ENCODE measurements at places on chromosomes 4 and X.

- no peak for DNase-seq
These were observed 36.6 kb downstream of the SAT1 start for GRCh38 chrX:23819385-23820234.

DNA sequence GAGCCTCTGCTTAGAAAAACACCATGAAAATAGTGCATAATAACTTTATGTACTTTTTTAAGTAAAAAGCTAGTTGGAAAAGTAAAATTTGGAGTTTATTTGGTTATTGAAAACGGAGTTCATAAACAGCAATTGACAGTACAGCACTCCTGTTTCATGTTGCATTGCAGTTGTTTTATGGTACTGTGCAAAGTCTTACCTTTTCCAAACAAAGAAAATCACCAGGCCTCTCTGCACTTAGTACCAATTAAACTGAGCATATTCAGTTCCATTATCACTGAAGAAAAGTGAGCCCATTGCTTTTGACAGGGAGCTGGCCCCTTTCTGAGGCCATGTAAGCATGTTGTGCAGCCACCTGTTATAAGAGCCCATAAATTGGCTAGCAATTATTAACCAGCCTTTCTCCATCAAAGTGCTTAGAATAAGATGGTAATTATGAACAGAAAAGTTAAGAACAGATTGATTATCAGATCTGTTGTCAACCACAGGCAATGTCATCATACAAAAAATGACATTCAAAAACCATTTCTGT is 376.6 kb upstream of the EMCN start:
- peak; percentile 33 for DNase-seq

DNA sequence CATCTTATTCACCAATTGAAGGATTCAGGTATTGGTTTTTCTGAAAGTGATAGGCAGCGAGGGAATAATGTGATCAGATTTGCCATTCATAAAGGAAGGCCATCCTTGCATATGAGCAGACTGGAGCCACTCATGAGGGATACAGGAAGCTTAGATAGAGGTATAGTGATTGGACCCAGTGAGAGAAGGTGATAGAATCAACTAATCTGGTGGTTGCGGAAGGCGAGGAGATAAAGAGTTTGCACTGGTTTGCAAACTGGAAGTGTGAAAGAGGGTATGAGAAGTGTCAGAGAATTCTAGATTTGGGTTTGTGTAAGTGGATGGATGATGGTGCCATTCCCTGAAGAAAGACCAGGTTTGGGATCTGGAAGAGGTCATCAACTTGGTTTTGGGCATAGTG is 57.3 kb upstream of the RASGEF1B start:
- no peak for DNase-seq

DNA sequence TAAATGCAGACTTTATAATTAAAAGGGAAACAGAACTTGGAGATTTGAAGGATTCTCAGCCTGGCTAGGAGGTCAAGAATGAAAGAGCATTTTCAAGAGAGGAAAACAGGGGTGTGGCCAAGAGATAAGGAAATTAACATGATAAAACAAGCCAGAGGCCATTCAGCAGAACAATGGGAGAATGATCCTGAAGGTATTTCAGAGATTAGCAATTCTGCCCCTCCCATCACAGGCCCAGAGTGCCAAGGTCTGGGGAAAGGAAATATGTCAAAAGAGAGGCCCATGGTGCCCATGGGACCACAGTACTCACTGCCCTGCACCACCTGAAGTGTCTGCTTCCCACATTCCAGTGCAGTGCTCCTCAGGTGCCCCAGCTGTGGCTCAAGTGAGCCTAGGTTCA is 188.5 kb upstream of the STS start:
- DNase-seq, result no peak

- no peak for DNase-seq
These were observed 161.6 kb downstream of the PCDH18 start for GRCh38 chr4:137370679-137371078.

GRCh38 chr4:11158971-11159370 is 269.7 kb downstream of the HS3ST1 start:
- no peak for DNase-seq

DNA sequence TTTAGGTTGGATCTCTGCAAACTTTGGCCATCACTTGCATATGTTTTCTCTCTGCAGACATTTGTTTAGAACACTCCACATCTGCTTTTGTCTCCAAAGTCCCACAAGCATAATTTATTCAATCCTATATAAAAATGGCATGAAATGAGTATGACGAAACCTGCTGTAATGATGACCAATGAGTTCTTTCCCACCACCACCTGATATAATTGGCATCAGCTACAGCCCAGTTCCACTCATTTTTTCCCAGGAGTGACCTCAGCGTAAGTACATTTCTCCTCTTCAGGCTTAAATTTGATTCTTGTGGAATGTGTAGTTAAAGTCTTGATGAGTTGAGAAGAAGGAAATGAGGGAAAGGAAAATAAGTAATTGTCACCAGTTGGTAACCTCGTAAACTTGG is 205.1 kb downstream of the AWAT2 start:
- DNase-seq, result no peak

- peak; percentile 52 for DNase-seq
These were observed 30.3 kb upstream of the GLRB start for GRCh38 chr4:157045507-157046127.

- no peak for DNase-seq
These were observed 16.6 kb downstream of the GEMIN8 start for GRCh38 chrX:14013054-14013453.

GRCh38 chrX:56803850-56804681 is 75.0 kb downstream of the NBDY start:
- no peak for DNase-seq

- DNase-seq, result no peak
These were observed 373.4 kb downstream of the PRDM5 start for GRCh38 chr4:120549011-120549570.

- no peak for DNase-seq
These were observed 46.8 kb upstream of the MID1 start for GRCh38 chrX:10667143-10667542.

DNA sequence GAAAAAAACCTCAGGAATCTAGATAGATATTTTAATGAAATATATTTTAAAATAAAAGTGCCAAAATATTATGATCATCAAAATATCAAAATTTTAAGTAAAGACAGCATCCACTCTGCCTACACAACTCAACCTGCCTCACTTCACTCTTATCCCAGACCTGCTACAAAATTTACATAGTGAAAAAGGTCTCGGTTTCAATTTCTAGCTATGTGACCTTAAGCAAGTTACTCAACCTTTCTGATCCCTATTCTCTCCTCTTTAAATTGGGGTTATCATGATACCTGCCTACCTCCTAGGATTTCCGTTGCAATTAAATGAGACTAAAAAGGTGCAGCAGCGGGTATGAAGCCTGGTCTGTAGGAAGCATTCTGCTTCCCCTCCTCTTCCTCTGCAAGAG is 72.9 kb downstream of the FAM114A1 start:
- DNase-seq, result no peak

DNA sequence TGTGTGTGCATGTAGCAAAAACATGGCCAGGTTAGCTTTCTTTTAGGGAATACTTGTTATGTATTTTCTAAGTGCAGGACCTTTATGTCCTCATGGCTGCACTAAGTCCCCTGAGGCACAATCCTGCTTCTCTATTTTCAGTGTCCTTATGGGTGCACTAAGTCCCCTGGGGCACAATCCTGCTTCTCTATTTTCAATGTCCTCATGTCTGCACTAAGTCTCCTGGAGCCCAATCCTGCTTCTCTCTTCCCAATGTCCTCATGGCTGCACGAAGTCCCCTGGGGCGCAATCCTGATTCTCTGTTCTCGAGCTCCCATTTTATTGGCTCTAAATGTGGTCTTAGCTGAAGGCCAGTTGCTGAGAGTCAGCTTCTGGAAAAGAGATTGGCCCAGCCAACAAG is 49.7 kb upstream of the GPRIN3 start:
- DNase-seq, result no peak

- no peak for DNase-seq
These were observed 41.6 kb downstream of the LIMCH1 start for GRCh38 chr4:41579526-41579925.

- no peak for DNase-seq
These were observed 529.9 kb downstream of the MID1IP1 start for GRCh38 chrX:39331082-39331704.

DNA sequence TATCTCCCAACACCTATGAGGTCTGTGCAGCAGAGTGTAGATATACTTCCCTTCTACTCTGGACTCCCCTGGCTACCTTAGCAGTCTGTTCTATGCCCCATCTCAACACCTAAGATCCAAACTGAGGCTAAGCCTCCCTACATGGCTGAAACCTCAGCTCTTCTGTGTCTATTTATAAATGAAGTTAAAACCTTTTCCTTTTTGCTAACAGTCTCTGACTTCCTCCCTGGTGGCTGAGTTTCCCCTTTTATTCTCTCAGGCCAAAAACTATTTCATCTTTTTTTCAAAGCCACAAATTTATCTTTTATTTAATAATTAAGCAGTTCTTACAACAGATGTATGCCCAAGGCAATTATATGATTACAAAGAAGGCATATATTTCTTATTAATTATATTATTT is 111.8 kb upstream of the STIM2 start:
- DNase-seq, result no peak

- DNase-seq, result no peak
These were observed 6.9 kb downstream of the PLAC8 start for GRCh38 chr4:83107631-83108030.

- no peak for DNase-seq
These were observed 110.3 kb downstream of the HMX1 start for GRCh38 chr4:8761167-8761823.

DNA sequence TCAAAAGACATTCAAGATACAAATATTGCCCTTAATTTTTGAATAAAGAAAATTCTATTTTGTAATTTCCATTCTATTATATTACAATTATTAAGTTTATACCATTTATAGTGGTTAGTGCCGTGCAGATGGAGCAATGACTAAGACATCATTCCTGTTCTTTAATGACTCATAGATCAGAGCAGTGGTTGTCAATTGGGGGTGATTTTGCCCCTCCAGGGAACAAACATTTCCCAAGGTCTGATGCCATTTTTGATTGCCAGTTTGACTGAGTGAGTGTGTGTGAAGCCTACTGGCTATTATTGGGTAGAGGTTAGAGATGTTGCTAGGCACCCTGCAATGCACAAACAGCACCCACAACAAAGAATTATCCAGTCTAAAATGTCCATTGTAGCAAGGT is 97.9 kb upstream of the DDIT4L start:
- DNase-seq, result no peak

DNA sequence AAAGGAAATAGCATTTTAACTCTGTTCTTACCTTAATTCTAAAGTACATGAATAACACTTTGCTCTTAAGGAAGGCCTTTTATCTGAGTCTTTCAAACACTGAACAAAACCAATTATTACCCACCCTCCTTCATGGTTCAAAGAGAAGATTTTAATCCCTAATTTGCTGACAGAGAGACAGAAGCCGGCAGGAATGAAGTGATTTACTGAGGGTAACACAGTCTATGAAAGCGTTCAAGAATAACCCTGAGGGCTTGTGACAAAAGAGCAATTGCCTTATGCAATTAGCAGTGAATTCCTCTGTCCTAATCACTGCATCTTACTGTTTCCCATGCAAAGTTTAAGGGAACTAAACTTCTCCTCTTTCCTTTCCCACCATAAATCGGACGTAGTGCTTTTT is 144.1 kb downstream of the PACRGL start:
- no peak for DNase-seq

- DNase-seq, result no peak
These were observed 43.5 kb upstream of the HERC6 start for GRCh38 chr4:88335092-88335665.

DNA sequence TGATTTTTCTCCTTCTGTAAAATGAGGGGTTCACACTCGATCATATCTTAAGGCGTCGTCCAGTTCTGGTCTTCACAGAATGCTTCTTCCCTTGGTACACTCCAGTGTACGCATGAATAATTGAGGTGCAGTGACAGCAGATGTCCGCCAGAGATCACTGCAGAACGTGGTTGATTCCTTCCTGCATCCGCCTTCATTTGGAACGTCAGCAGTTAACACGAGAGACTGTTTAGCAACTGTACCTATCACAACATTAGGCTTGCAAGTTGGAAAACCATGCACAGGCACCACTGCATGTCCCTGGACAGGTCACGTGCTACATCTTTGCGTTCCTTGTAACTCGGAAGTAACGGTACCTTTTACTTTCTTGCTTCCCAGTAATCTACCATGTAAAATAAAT is 66.0 kb upstream of the GEMIN8 start:
- DNase-seq, result no peak

DNA sequence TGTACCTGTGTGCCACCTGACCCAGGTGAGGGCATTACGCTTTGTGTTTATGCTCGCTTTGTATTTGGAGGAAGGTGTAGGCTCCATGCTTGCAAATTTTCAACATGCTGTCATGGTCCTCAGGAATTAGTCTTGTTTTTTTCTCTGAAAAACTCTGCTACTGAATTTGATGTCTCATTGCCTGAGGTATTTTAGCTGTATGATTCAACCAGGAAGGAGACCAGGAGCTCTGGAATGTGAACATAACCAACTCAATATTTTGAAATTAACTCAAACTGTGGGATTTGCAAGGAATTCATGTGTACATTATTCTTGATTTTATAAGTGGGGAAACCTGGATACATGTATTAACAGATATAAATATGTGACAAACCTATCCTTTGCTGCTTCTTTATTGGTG is 134.1 kb downstream of the SLC4A4 start:
- DNase-seq, result no peak

- DNase-seq, result no peak
These were observed 12.8 kb upstream of the ELOVL6 start for GRCh38 chr4:110211007-110211769.

- DNase-seq, result no peak
These were observed 22.6 kb downstream of the PLS3 start for GRCh38 chrX:115583496-115584004.

GRCh38 chrX:42975906-42976305 is 197.9 kb upstream of the PPP1R2C start:
- DNase-seq, result no peak

DNA sequence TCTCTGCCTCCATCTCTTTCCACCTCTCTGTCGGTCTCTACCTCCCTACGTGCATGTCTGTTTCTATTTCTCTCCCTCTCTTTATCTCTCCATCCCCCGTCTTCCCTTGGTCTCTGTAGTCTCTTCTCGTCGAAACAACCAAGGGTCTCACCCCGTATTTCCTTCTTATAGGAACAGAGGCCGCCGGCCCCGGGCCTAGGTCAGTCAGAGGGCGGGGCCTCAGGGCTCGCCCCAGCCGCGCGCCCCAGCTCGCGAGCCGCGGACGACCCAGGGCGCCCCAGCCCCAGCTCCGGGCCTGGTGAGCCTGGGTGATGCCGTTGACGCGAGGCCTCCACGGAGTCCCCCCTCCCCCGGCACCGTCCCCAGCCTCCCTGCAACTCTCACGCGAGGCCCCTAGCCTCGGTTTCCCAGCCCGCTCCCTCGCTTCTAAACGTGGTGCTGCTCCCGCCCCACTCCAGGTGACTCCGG is 6.6 kb downstream of the TIMM17B start:
- no peak for DNase-seq

DNA sequence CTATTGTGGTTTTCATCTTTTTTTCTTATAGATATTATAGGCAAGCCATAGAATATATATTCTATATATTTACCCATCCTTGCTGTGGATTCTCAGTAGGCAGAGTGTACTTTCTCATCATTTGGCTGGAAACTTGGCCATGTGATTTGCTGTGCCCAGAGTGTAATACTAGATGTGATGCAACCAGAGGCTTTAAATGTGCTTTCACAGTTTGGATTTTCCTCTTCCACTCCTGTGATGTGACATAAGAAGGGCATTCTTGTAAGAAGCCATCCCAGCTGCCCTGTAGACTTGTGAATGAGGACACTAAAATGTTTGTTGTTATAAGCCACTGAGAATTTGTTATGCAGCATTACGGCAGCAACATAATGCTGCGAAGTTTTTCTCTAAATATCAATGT is 10.4 kb upstream of the HPGDS start:
- DNase-seq, result no peak
